ENCODE measurements at places on chromosomes 5 and 9. TPM values are rescaled to one million over a fixed set of nuclear protein-coding genes. Genes with fewer than 3 reads are reported as not detected.

Gene SPATA31E1
- total RNA-seq: not detected

Gene TAF11L10
- total RNA-seq: not detected

Gene DBH
- not detected for total RNA-seq

Gene PCYOX1L
- 19.7 TPM for total RNA-seq

Gene KLHL3
- 12.2 TPM for total RNA-seq

Gene OR1N1
- total RNA-seq: not detected

Gene SPINK7
- total RNA-seq: not detected

Gene SLC28A3
- 0.23 TPM for total RNA-seq

Gene PDE8B
- total RNA-seq: not detected

Gene ADAMTS19
- not detected for total RNA-seq

Gene ECSCR
- not detected for total RNA-seq

Gene JAKMIP2
- 2.6 TPM for total RNA-seq

DNA sequence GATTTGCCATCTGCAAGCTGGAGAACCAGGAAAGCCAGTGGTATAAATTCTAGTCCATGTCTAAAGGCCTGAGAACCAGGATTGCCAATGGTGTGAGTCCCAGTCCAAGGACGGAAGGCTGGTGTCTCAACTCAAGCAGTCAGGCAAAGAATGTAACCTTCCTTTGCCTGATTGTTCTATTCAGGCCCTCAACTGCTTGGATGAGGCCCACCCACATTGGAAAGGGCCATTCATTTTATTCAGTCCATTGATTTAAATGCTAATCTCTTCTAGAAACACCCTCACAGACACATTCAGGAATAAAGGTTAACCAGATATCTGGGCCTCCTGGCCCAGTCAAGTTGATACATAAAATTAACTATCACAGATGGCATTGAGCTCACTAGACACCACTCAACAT lies 427.8 kb downstream of the ZNF608 start:
- no peak for DNase-seq

- DNase-seq: no peak
These were observed 245.1 kb upstream of the ISL1 start for GRCh38 chr5:51138164-51138563.

DNA sequence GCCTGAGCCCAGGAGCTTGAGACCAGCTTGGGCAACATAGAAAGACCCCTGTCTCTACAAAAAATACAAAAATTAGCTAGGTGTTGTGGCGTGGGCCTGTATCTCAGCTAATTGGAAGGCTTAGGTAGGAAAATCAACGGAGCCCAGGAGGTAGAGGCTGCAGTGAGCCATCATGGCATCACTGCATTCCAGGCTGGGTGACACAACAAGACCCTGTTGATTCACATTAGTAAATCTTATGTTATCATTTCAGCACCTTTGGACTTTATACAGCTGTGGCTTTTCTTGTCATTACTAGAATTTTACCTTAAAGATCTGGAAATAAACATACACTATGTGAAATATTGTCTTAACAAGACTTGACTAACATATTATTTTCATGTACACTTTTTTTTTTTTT lies 185.0 kb downstream of the ZNF608 start:
- DNase-seq: no peak

DNA sequence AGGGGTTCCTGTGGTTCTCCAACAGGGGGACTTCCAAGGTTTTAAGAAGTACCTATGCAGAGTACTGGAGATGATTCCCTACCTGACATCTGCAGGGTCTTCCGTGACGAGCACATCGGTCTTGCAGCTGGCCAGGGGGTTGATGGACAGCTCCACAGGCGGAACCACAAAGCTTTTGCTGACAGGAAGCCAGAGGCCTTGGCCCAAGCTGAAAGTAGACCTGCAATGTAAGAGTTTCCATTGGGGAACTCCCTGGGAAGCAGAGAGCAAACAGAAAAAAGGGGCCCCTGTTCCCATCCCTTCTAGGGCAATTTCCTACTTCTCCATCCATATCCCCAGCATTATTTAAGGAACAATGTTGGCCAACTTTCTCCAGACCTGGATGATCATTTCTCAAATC lies 288.0 kb downstream of the TRIM32 start:
- no peak for DNase-seq

DNA sequence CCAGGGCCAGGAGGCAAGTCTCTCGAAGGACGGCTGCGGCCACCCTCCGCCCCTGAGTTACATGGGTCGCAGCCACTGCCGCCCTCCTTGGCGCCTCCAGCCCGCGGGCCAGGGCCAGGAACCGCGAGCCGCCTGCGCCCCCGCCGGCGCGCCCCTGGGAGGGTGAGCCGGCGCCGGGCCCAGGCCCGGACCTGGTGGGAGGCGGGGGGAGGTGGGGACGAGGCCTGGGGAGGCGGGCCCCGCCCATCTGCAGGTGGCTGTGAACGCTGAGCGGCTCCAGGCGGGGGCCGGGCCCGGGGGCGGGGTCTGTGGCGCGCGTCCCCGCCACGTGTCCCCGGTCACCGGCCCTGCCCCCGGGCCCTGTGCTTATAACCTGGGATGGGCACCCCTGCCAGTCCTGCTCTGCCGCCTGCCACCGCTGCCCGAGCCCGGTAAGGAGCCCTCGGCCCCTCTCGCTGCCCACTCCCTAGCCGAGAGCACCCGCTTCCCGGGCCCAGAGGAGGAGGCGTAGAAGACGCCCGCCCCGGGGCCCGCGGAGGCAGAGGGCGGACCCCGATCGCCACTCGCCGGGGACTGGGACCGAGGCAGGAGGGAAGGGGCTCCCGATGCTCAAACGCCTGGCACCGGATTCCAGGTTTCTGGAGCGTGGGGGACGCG lies at the start of gene ASS1:
TSS of gene ASS1 (plus strand) at position 397 of the 657 bp plus-strand sequence. CDS start 7,268 bp downstream, outside the sequence.
- peak; percentile 66 for DNase-seq

- no peak for DNase-seq
These were observed 19.2 kb downstream of the ANKHD1 start for GRCh38 chr5:140420665-140421361.

- no peak for DNase-seq
These were observed 43.4 kb downstream of the AMBP start for GRCh38 chr9:114034661-114035062.

DNA sequence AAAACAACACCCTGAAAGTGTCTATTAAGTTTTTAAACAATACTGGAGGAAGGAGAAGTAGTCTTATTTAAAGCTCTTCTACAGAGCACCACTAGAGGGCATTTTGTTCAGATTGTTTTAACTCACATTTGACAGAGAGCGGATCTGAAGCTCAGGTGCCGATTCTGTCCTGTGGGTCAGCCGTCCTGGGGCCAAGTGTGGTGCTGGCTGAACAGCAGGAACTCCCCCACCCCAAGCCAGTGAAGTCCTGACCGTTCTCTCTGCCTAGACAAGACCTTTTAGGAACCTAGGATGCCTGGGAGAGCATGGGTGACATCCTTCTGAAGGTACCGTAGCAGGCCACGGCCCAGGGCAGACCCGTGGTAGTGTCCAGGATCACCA lies 3.9 kb downstream of the EXOC3 start:
- no peak for DNase-seq

GRCh38 chr5:165631235-165631634 lies 2125.8 kb downstream of the MAT2B start:
- no peak for DNase-seq

- no peak for DNase-seq
These were observed 36.6 kb downstream of the TTLL11 start for GRCh38 chr9:122056484-122056883.

- peak; percentile 72 for DNase-seq
These were observed 5.9 kb upstream of the ERAP2 start for GRCh38 chr5:96870094-96871026.

DNA sequence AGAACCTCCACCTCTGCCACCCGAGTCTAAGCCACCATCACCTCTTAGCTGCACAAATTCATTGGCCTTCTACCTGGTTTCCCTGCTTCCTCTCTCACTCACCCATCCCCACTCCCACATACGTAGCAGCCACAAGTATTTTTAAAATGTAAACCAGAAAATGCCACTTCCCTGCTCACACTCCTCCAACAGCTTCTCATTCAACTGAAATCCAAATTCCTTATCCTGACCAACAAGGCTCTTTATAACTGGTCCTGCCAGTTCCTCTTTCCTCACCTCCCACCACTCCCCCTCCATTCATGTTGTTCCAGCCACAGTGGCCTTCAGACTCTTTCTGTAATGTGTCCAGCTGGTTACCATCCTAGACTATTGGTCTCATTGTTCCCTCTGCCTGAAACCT lies 25.0 kb upstream of the PALM2AKAP2 start:
- DNase-seq: no peak

GRCh38 chr5:139262059-139262741 lies 31.3 kb upstream of the MATR3 start:
- no peak for DNase-seq

GRCh38 chr5:88890070-88890781 lies 7.2 kb upstream of the MEF2C start:
- no peak for DNase-seq

- no peak for DNase-seq
These were observed 444 bp upstream of the CPLX2 start for GRCh38 chr5:175870820-175871447.

DNA sequence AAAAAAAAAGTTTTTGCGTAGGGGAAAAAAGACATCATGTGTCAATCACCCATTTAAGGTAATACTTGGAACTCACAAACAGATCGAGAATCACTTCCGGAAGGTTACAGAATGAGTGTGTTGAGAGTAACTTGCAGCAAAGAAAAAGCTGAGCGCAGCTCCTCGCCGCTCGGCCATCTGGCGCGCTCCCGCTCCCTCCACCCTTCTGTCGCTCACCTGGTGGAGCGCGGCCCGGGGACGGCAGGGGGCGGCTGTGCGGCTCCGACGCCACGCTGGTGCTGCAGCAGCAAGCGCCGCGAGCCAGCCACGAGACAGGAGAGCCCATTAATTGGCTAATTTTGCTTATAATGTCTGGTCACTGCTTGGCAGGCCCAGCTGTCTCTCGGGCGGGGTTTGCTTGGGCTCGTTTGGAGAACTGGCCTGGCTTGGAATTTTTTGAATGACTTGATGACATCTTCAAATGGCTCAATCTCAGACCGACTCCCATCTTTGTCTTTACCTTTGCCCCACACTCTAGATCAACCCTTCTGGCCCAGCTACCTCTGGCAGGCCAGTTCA lies 601.8 kb downstream of the CCDC171 start:
- peak; percentile 77 for DNase-seq

GRCh38 chr5:154761046-154761736 lies 6.0 kb downstream of the LARP1 start:
- peak; percentile 64 for DNase-seq
